ENCODE measurements at places on chromosomes 1 and 21.

GRCh38 chr1:87346130-87346814 is 17.6 kb downstream of the LMO4 start:
- DNase-seq, result no peak

DNA sequence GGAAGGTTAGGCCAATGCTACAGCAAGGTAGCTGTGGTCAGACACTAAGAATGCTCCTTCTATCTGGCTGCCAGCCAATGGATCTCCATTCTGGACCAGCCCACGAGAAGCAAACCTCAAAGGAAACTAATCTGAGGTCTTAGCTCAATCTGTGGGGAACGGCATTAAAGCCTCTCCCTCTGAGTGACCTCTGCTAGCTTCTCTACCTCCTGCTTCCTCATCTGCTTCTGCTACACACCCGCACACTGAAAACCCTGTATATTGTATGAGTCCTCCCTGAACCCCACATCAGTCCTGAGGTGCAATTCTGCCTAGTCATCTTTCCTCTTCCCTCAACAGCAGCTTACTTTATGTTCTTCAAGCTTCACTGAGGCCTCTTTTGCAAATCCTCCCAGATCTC is 6.9 kb upstream of the GALE start:
- no peak for DNase-seq

DNA sequence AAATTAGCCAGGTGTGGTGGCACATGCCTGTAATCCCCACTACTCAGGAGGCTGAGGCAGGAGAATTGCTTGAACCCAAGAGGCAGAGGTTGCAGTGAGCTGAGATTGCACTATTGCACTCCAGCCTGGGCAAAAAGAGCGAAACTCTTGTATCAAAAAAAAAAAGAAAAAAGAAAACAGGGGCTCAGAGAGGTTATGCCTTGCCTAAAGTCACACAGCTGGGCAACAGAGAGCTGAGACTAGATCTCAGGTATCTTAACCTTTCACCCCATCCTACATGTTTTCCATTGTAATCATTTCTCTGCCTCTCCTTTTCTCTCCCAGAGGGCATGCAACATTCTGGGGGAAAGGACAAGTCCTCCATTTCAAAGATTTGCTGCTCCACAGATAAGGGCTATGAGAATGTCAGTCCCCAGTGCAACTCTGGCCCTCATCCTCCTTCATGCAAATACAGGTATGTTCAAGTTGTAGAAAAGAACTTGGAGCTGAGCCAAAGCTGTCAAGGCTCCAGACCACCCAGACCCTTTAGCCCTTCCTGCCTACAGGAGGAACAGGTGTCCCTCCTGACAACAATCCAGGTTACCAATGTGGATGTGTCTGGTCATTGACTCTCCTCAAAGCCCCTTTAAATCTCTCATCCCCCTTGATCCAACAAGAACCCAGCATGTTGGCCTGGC is 6.9 kb downstream of the SLC9A1 start:
- no peak for DNase-seq

- DNase-seq, result no peak
Observed at GRCh38 chr1:116359060-116359830, 13.8 kb upstream of the ATP1A1 start.

GRCh38 chr1:90513956-90514355 is 203.1 kb downstream of the BARHL2 start:
- no peak for DNase-seq

- DNase-seq, result peak; percentile 81
Observed at GRCh38 chr21:33266050-33266788, at the start of gene IL10RB. TSS of gene IL10RB (plus strand) at chr21:33266367. CDS start at chr21:33266466, 99 bp downstream.

DNA sequence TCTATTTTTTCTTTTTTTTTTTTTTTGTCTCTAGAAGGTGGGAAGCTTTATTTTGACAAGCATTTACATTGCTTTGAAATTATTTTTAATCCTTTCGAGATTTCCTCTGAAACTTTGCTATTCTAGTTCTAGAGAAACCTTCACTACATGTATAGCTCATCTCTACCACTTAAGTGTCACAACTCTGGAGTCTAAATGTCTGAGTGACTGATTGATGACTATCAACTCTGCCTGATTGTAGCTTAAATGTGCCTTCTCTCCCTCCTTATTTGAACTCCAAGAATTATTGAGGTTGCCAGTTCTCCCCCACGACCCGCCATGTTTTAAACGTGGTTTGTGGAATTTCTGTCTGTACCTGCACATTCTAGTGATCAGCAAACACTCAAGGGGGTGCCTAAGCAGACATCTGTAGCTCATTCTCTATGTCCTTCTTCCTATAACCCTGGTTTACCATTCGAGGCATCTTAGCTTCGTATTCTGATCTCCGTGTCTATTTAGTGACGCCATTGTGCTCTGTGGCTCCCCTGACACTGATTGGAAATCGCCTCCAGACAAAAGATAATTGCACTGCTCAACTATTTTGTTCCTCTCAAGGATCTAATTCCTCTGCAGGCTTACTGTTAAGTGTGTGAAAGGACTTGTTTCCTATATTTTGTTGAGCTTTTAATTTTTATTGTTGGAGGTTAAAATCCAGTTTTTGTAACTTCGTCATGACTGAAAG is 1570.6 kb downstream of the BRINP3 start:
- no peak for DNase-seq

GRCh38 chr1:21852282-21853130 is 40.4 kb downstream of the LDLRAD2 start:
- no peak for DNase-seq

Data from NCI-H345 (cell line).